Articular chondrocyte of knee joint (primary cell): ENCODE measurements at places on chromosomes 13 and 19. TPM values are rescaled to one million over a fixed set of nuclear protein-coding genes. Genes with fewer than 3 reads are reported as not detected.

The NRTN gene
- 0.13 TPM in 1 of 2 replicates, not detected in the other for total RNA-seq

The EVI5L gene
- total RNA-seq, result 14.4 and 14.5 TPM in 2 replicates

The OPA3 gene
- total RNA-seq, result 6.3 and 7.5 TPM in 2 replicates

The ANGPTL4 gene
- 10.3 and 15.3 TPM in 2 replicates for total RNA-seq

The DYRK1B gene
- total RNA-seq, result 9.5 and 13.5 TPM in 2 replicates

The SNAPC2 gene
- 23.7 and 25.9 TPM in 2 replicates for total RNA-seq

The PPP5C gene
- 35.1 and 44.7 TPM in 2 replicates for total RNA-seq

The LILRB1 gene
- not detected in 2 replicates for total RNA-seq

The CYP2B6 gene
- total RNA-seq, result not detected in 2 replicates

The BICRA gene
- total RNA-seq, result 4.4 and 4.8 TPM in 2 replicates

The SRRM5 gene
- total RNA-seq, result not detected in 2 replicates

The JOSD2 gene
- total RNA-seq, result 18.9 and 21.6 TPM in 2 replicates
